ENCODE measurements at places on chromosomes 5 and 9.

GRCh38 chr5:139949710-139950109 lies 93.4 kb downstream of the NRG2 start:
- peak; percentile 19 for DNase-seq

GRCh38 chr9:78023003-78023741 lies 8.4 kb downstream of the GNAQ start:
- DNase-seq, result no peak

DNA sequence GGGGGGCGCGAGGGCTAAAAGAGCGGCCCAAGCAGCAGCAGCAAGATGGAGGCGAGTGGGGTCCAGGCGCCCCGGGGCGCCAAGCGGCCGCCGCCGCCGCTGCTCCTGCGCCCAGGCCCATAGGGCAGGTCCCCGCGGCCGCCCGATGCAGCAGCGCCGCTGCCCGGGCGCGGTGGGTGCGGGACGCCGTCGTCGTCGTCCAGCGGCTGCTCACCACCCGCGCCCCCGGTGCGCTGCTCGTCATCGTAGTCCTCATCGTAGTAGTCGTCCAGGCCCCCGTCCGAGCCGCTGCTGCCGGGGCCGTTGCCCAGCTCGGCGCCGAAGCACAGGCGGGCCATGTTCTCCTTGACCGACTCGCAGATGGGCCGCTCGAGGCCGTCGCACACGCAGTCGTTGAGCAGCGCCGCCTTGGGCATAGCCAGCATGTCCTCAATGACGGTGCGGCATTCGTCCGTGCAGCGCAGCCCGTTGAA lies 1.5 kb downstream of the GAS1 start:
- DNase-seq, result peak; percentile 64

DNA sequence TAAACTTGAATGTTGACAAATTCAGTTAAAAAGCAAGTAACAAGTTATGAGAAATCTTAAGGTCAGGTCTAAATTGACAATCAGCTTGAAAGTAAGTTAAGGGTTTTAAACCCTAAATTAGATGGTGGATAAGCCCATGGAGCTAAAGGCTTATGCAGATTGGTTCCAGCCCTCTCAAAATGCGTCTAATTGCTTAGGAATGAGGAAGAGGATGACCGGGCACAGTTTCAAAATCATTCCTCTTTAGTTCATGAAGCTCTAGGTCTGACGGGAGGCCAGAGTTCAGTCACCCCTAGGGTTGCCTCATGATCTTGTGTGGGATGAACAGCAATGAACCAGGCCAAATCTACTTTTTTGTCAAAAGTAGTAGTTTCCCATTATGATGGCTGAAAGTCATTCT lies 75.4 kb downstream of the SLC38A9 start:
- no peak for DNase-seq

DNA sequence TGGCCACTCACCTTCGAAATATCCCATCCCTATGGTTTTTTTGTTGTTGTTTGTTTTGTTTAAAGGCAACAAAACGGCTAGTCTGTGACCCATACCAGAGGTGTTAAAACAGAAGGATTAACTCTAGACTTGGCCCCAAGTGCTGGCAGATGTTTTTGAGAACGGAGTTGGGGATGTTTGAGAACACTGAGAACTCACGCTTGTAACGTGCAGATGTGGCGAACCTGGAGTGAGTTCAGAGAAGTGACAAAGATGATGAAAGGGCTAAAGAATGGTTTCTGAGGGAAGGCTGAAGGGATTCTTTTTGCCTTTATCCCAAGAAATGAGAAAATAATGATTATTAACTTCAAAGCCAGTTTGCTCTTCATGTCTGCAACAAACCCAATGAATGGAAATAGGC lies 286.5 kb downstream of the ZNF608 start:
- DNase-seq, result no peak

DNA sequence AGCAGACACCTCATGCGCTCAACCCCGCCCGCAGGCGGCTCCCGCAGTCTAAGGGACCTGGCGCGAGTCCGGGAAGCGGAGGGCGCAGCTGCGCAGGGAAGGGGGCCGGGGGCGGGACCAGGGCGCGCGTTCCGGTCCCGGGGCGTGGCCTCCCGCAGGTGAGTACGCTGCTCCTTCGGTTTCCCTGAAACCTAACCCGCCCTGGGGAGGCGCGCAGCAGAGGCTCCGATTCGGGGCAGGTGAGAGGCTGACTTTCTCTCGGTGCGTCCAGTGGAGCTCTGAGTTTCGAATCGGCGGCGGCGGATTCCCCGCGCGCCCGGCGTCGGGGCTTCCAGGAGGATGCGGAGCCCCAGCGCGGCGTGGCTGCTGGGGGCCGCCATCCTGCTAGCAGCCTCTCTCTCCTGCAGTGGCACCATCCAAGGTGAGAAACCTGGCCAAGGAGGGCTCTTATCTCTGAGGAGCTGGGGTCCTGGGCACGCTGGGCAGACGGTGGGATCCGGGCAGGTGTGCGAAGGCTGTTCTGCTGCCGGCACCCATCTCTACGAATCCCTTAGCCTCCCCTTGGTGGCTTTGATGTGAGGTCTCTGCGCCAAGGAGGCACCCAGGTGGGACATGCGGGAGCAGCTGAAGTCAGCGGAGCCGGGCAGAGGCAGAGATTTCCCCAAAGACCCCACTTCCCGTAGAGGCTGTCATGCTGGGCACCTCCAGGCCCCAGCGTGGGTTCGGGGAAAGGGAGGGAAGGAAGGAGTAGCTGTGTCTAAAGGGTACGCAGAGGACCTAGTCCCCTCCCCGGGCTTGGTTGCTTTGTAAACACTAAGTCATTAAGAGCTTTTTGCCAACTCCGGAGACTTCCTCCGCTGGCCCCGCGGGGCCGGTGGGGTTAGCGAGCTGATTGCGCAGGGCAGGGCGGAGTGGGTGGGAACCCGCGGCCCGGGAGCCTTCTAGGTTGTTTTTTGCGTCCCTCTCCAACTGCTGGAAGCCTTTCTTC lies at the start of gene F2RL1:
Gene F2RL1, plus strand, starts transcription at position 187 of the 988 bp plus-strand sequence. Its CDS starts 153 bp downstream, at position 340.
- DNase-seq, result peak; percentile 59

DNA sequence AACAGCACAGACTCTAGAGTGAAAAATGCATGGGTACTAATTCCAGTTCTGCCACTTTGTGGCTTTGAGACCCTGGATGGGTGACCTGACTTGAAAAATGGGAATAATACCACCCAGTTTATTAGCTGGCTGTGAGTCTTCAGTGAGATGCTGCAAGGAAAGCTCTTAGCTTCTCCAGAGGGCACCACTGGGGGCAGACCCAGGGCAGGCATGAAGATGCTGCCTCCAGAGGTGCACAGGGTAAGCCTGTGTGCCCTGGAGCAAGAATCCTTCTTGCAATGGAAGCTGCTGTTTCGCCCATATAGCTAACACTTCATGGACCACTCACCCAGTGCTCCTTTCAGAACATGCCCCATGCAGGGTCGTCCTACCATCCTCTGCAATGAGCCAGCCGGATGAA lies 75.7 kb downstream of the C5orf15 start:
- no peak for DNase-seq

- DNase-seq, result no peak
Observed at GRCh38 chr9:126956917-126957686, 42.5 kb downstream of the RALGPS1 start.

DNA sequence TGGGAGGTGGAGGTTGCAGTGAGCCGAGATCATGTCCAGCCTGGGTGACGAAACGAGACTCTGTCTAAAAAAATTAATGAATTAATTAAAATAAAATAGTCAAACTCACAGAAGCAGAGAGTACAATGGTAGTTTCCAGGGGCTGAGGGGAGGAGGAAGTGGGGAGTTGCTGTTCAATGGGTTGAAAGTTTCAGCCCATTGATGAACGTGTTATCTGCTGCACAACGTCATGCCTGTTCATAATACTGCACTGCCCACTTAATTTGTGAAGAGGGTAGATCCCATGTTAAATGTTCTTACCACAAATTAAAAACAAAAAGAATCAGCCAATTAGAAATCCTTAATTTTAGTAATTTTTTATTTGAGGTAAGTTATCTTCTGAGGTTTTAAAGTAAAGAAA lies 16.4 kb upstream of the RUFY1 start:
- DNase-seq, result no peak

DNA sequence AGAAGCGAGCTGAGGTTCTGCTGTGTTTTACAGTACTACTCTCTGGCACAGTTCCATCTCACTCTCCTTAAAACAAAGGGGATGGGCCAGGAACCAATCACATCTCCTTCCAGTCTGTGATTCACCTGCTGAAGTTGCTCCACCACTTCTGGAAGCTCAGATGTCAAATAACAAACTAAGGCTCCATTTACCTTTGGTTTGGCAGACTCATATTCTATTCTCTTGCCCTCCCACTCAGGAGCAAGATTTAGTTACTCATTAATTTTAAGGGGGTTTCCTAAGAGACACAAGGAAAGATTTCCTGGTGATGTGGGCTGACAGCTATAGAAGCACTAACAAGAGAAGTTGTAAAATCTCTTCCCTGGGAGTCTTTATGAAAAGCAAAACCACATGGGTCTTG lies 37.8 kb upstream of the KIF2A start:
- DNase-seq, result no peak

GRCh38 chr5:71882826-71883741 lies 164.0 kb downstream of the CARTPT start:
- DNase-seq, result no peak

DNA sequence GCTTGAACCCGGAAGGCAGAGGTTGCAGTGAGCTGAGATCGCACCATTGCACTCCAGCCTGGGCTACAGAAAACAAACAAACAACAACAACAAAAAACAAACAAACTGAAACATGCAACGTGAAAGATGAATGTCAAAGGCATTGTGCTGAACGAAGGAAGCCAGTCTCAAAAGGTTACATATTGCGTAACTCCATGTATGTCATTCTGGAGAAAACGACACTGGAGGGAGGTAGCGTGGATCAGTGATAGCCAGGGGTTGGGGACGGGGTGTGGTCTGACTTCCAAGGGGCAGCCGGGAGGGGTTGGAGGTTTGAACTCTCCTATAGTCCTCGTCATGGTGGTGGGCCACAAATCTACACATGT lies 12.1 kb upstream of the WDR5 start:
- no peak for DNase-seq

DNA sequence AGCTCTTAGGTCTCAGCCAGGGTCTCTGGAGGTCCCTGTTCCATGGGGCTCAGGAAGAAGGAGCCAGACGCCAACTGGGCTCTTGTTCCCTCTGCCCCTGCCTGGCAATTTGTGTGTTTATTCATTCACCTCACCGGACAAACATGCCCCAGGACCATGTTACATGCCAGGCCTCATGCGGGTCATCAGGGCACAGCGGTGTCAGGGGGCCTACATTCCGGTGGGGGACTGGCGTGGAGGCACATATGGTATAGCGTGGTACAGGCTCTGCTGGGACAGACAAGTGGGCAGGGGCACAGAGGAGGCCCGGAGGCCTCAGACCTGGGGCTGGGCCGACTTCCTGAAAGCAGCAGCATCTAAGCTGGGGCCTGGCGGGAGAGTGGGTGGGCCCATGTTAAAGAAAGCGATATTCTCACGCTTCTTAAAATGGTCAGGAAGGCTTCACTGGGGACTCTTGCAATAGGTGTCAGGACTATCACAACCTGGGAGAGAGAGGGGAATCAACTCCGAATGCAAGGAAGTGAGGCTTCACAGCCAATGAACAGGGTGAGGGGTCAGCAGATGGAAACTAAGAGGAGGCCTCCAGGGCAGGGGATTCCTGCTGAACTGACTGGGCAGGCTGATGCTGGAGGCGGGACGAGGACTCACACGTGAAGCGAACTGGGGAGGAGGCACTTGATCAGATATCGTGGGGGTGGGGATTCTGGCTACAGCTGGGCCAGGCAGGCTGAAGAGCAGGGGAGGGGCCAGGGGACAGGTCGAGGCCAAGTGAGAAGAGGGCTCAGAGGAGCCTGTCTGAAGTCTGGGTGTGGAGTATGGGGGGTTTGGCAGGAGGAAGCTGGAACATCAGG lies 41.9 kb downstream of the NCS1 start:
- DNase-seq, result no peak

DNA sequence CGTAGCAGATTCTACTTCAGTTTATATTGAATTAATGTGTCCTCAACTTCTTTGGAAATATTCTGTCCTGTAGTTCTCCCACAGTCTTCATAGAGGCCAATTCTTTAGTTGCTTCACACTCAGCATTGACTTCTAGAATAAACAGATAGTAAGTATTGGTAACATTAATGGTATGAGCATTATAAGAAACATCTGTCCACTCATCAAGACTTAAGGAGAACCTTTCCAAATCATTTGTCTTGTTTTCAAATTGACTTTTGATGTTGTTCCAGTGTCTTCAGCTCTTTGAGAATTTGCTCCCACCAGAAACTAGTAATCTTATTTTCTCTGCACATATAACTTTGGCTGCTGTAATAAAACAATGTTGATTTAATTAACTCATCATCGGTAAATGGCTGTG lies 18.3 kb downstream of the RANBP17 start:
- DNase-seq, result no peak

DNA sequence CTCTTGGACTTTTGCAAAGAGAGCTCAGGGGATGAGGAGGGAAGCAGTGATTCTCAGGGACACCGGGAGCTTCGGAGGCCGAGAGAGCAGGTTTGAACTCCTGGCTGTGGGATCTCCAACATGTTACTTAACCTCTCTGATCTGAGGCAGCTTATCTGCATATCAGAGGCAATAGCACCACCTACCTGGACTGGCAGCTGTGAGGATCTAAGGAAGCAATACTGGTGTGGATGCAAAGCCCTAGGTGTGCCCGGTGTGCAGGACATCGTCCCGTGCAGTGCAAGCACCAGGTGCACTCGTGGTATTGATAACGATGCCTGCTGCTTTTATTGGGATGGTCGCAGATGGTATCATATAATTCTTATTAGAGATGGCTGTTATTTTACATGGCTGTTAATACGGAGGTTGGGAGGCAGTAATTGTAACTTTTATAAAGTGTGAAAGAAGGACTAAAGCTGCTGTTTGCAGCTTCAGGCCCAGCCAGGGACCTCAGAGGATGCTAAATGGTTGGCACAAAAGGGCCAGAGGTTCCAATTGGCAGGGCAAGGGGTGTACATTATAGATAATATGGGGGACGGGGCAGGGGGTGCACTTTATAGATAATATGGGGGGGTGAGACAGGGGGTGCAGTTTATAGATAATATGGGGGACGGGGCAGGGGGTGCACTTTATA lies 14.9 kb downstream of the COL5A1 start:
- peak; percentile 2 for DNase-seq

GRCh38 chr5:180207593-180207992 lies 1.4 kb downstream of the RASGEF1C start:
- no peak for DNase-seq

DNA sequence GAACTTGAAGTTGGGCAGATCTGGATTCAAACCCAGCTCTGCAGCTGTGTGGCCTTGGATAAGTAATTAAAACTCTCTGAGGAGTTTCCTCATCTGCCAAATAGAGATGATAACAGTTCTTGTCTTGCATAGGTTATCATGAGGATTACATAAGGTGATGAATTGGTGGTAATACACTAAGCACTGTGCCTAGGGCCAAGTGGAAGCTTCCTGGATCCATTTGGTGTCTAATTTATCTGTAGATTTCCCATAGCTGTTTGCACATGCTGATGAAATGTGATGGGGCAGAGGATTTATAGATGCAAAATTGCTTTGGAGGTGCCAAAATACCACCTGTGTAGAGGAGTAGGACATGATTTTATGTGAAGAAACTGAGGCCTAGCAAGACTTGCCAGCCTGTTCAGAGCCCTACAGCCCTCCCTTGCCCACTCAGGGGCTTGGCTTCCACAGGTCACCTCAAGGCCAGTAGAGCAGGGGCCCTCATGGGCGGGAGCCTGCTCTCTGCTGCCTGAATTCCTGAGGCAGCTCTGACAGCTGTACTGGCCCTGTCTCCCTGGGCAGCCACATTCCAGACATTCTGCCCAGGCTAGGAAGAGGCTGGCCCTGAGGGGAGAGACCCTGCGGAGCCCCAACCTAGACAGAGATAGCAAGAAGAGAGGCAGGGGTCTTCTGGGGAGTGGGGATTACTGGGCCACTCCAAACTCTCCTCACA lies 5.9 kb upstream of the FAT2 start:
- no peak for DNase-seq

Measured in sciatic nerve (tissue), 2 donors.